ENCODE measurements at places on chromosomes 4 and X. TPM values are rescaled to one million over a fixed set of nuclear protein-coding genes. Genes with fewer than 3 reads are reported as not detected.

DNA sequence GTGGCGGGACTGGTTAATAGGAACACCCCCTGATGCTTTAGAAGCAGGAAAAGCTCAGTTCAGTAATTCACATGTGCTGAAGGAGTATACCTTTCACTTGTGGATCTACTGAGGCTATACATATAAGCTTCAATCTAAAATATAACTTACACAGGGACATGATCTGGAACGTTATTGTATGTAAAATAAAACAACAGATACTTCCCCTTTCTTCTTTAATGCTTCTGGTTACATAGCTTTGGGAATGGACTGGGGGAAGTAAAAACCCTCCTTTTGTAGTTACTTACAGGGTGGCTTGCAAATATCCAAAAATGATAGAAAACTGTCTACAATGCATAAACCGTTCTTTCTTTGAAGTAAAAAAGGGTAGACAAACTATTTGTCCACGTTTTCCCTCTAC is 1.9 kb downstream of the FGG start:
- ATAC-seq = no peak

CENPVL2 gene
- total RNA-seq = not detected

GRCh38 chr4:186021461-186022167 is 47.3 kb upstream of the TLR3 start:
- ATAC-seq = no peak

DNA sequence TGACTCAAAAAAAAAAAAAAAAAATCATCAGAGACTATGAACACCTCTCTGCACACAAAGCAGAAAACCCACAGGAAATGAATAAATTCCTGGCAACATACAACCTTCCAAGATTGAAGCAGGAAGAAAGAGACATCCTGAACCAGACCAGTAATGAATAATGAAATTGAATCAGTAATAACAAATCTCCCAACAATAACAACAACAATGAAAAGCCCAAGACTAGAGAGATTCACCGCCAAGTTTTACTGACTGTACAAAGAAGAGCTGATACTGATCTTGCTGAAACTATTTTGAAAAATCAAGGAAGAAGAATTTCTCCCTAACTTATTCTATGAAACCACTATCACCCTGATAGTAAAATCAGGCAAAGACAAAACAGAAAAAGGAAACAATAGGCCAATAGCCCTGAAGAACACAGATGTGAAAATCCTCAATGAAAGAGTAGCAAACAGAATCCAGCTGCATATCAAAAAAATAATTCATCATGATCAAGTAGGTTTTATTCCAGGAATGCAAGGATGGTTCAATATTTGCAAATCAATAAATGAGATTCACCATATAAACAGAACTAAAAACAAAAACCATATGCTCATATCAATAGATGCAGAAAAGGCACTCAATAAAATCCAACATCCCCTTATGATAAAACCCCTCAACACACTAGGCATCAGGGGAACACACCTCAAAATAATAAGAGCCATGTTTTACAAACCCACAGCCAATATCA is 31.0 kb upstream of the PLK4 start:
- ATAC-seq = no peak

HPF1 gene
- 20.8 TPM for total RNA-seq

DNA sequence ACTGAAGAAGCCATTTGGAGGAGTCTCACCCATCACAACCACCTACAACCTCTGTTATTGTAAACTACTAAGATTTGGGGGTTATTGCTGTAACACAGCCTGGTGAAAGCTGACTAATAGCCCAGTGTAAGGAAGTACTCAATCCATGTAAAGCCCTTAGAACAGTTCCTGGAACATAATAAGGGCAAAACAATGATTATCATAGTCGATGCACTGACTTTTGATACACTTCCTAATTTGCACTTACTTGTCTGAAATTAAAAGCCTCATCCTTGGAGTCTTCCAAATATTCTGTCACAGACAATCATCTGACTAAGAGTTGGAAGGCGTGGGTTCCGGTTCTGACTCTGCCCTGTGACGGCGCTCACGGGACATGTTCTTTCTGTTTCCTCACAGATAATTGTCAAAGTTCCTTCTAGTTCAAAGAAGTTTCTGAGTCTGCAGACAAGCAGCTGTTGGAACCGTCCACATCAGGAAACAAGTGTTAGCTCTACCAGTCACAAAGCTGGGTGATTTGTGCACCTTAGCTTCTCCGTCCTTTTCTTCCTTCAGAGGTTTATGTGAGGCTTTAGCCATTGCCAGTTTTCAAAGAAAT is 33.4 kb upstream of the RASGEF1B start:
- peak; percentile 77 for ATAC-seq

DNA sequence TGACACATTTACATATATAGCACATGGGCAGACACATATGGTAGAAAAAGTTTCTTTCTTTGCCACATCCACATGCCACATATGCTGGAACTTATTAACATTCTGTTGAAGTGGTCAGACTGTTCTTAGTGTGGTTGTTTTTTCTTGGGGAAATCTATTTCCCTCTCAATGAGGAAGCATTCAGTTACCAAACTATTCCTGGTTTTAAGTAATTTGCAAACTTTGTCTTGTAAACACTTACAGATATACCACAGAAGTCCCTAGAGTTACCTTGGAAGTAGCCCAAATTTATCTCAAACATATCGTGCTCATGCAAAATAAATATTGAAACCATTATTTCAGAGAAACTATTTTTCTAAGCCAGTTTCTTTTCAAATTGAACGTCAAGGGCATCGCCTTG is 625.5 kb upstream of the INTU start:
- ATAC-seq = no peak

DNA sequence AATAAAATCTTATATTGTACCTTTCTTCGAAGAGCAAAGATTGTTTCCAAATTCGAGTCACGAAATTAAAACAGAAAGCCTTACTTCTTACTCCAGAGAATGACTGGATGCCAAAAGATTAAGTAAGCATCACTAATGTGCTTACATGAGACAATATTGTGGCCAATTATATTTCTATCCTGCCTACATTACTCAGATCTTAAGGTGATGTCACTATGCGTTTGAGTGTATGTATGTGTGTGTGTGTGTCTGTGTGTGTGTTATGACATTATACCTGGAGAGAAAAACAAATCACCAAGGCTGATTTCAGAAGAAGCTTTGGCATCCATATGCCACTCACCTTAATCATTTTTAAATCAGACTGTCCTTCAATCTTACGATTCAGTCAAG is 556.3 kb downstream of the PPARGC1A start:
- no peak for ATAC-seq

GRCh38 chrX:48998391-48998790 is 3.7 kb downstream of the GRIPAP1 start:
- ATAC-seq = no peak

- ATAC-seq = no peak
These were observed 73.1 kb upstream of the ANKRD50 start for GRCh38 chr4:124785645-124786044.

DNA sequence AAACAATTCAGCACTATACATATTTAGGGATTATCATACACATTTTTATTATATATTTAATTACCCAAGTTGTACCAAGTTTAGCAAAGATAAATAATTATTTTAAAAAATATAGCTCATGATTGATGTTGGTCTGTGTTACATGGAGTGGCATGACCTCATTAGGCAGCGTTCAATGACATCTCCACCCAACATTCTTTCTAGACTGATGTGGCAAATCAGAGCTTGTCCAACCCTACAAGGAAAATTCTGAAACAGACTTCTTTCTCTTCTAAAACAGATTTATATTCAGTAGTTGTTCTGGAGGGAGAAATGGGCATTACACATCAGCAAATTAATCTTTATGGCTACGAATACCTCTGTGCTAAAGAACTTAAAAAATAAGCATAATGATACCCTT is 189.7 kb downstream of the PDGFC start:
- ATAC-seq = no peak

DNA sequence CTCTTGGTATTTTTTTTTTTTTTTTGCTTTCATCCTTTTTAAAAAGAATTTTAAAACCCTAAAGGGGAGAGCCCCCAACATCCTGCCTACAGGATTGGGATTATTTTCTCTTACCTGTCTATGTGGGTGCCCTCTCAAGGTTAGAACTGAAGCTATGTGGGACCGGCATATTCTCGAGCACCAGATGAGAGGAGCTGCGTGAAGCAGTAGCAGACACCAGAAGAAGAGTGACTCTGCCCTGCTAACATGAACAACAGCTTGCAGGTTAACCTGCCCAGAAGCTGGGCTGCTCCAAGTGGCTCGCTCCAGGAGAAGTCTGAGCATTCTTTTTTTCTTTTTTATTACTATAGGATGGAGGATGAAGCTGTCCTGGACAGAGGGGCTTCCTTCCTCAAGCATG is 102.6 kb upstream of the SLC4A4 start:
- no peak for ATAC-seq

SMIM43 gene
- 0.39 TPM for total RNA-seq

- no peak for ATAC-seq
These were observed 1.5 kb upstream of the NEIL3 start for GRCh38 chr4:177308125-177308524.

- no peak for ATAC-seq
These were observed 30.6 kb upstream of the NSUN7 start for GRCh38 chr4:40719008-40719623.

TSPAN6 gene
- 6.8 TPM for total RNA-seq

DNA sequence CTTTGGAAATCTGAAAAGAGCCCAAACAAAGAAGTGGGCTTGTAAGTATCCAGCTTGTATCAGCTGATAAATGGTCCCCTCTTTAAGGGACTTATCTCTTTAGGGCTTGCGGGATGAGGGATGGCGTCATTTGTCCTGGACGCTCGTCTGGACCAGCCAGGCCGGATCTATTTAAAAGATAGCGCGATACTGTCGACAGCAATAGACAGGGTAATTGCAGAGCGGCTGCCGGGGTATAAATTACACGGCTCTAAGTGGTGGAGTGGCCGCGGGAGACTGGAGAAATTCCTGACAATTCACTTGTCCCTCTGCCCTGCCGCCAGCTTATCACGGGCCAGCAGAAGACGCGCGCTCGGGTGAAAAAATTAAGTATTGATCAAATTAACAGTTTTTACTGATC is 90.7 kb downstream of the FAM53A start:
- no peak for ATAC-seq

DNA sequence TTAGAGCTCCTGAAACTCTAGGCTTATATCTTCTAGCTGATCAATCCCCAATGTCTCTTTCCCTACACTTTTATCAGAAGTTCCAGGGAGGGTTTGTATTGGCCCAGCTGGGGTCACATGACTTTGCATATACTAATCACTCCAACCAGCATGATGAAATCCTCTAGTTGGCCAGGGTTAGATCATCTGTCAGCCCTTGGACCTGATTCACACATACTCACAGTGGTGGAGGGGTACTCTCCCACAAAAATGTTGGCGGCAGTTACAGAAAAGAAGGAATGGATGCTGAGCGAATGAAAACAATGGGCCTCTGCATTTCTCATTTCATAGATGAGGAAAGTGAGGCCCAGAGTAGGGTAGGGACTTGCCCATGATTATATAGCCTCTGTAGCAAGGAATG is 151.1 kb downstream of the PJA1 start:
- no peak for ATAC-seq

GPC3 gene
- 19.7 TPM for total RNA-seq

DNA sequence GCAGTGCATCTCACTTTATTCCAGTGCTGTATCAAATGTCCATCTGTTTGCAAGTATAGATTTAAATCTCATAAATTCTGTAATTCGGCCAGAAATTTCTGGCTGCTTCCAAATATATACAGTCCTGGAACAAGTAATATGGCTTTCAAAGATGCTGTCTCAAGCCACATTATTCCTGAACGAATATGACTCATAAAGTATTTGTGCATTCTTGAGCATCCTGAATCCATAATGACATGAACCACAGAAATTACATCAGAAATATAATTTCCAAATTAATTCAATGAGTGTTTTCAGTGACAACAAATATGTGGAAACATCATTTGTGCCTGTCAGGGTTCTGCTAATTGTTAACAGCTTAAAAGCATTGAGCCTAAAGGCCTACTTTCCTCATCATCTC is 140.9 kb upstream of the HPGD start:
- no peak for ATAC-seq
